Stimulated activated naive CD8-positive, alpha-beta T cell treated with anti-CD3 and anti-CD28 coated beads, Interleukin-15, Interleukin-2, amounts not matched to agents 100 U/mL and 50 U/mL, for 24 hours (primary cell): ENCODE measurements at places on chromosomes 13 and 19.

- no peak for DNase-seq
Measured at GRCh38 chr19:11361037-11361770, 6.0 kb downstream of the PLPPR2 start.

DNA sequence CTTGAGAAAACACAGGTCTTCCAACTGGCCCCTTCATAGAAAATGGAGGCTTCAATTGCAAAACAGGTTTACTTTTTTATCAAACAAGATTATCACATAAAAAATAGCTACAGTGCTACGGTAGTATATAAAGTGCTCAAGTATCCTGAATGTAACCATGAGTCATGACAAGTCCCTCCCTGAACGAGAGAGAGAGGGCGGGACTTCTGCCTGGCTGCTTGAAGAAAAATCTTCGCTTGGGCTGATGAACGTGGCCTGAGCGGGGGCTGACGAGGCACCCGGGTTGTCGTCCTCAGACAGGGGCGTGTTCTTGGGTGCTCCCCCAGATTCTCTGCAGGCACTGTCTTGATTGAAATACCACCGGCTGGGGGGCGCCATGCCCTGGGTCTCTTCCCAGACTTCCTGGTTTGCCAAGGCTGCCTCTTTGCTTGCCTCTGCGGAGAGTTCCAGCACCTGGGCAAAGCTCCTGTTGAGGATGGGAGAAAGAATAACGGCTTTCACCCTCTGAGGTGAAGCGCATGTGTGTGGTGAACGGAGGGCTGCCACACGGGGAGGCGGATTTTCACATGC is 23.2 kb upstream of the CPAMD8 start:
- DNase-seq = no peak

DNA sequence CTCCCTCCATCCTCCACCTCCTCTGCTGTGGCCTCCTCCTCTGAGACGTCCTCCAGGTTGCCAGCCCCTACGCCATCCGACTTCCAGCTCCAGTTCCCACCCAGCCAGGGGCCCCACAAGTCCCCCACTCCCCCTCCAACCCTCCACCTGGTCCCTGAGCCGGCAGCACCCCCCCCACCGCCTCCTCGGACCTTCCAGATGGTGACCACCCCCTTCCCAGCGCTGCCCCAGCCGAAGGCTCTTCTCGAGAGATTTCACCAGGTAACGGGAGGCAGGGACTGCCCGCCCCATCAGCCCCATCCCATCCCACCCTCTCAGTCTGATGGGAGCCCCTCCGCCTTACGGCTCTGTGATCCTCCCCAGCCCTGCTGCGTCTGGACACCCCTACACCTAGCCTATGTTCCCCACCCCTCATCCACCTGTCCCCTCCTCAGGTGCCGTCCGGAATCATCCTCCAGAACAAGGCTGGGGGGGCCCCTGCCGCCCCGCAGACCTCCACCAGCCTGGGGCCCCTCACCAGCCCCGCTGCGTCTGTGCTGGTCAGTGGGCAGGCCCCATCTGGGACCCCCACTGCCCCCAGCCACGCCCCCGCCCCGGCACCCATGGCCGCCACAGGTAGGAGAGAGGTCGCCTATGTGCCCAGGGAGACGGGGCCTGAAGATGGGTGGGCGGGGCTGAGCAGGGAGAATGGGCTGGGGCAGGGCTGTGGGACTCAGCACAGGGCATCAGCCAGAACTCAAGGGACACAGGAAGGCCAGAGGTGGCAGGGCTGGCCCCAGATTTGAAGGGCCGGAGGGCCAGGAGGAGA is 18.6 kb upstream of the EHD2 start:
- DNase-seq = no peak

DNA sequence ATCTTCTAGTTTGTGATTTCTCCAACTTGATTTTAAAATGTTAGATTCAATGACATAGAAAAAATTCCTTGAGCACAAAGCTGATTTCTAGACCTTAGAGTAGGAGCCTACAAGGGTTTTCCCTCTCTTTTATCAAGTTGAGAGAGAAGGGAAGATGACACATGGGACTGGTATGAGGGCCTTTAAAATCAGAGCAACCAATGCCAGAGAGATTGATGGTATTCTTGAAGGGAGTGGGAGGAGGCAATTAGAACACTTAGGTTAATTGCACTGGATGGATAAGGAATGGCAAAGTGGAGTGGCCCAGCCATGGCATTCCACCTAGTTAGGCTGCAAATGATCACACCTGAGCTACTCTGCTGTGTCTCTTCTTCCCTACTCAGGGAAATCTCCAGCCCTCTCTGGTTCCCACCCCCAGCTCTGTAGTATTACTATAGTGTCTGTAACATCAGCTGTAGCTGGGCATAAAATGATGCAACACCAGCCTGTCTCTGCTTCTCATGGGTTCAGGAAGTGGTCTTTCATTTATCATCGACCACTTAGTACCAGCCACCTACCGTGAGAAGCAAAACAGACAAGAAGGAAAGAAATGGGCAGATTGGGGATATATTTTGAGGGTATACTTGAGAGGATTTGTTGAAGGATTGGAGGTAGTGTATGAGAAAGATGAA is 333.6 kb downstream of the DLEU7 start:
- no peak for DNase-seq

DNA sequence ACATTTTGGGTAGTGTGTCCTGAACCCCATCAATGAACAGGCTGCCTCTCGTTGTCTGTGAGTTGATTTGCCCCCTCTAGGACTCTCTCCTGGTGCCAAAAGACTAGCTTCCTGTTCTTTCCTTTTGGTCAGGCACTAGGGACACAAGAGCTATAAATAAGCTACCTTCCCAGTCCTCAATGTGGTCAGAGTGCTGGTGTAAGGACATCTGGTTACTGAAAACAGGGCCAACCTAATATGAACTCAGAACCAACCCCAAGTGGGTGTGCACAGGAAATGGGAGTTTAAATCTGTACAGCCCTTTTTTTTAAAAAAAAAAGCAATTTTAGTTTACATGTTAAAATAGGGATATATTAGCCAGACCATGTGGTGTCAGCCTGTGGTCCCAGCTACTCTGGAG is 129.2 kb downstream of the ZIC5 start:
- DNase-seq = no peak

- no peak for DNase-seq
Measured at GRCh38 chr19:16945364-16945714, 56.5 kb downstream of the F2RL3 start.

- DNase-seq = no peak
Measured at GRCh38 chr13:78497702-78498355, 105.5 kb downstream of the POU4F1 start.

DNA sequence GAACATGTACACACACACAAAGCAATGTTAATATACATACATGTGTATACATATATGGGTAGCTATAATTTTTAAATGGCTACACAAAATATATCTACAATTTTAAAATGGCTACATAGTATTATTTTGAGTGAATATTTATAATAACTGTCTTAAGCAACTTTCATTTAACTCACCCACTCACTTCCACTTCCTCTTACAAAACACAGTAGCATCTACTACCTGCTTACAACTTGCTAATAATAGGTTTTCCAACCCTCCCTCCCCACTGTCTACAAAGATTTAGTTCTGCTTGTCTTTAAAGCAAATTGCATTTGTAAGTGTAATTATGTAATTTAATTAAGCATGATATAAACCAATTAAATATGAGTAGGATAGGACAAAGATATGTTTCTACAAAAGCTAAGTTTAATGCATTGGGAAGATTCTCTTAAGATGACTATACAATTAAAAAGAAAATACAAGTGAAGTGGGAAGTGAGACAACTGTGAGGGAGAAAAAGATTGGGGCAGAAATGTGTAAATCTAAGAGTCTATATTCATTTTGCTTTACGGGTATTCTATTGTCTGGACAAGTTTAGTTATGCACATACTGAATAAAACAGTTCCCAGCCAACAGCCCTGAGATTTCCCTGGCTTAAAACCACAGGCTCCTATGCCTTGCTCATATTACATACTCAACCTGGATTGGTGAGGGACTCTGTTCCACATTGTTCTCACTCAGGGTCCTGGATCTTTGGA is 583.1 kb downstream of the EFNB2 start:
- DNase-seq = no peak

GRCh38 chr19:2232286-2233151 is 3.6 kb downstream of the PLEKHJ1 start:
- DNase-seq = no peak

GRCh38 chr19:55341595-55342531 is 2.2 kb downstream of the KMT5C start:
- no peak for DNase-seq

- no peak for DNase-seq
Measured at GRCh38 chr19:11697284-11697855, 41.4 kb downstream of the ZNF823 start.

DNA sequence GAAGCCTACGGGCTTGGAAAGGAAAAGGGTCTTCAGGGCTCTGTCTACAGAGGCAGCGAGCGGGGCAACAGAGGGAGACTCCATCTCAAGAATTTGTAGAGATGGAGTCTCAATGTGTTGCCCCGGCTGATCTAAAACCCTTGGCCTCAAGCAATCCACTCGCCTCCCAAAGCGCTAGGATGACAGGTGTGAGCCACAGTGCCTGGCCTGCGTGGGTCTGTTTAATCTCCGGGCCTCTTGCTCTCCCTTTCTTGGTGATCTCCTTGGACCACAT is 8.1 kb downstream of the RPS9 start:
- DNase-seq = no peak

DNA sequence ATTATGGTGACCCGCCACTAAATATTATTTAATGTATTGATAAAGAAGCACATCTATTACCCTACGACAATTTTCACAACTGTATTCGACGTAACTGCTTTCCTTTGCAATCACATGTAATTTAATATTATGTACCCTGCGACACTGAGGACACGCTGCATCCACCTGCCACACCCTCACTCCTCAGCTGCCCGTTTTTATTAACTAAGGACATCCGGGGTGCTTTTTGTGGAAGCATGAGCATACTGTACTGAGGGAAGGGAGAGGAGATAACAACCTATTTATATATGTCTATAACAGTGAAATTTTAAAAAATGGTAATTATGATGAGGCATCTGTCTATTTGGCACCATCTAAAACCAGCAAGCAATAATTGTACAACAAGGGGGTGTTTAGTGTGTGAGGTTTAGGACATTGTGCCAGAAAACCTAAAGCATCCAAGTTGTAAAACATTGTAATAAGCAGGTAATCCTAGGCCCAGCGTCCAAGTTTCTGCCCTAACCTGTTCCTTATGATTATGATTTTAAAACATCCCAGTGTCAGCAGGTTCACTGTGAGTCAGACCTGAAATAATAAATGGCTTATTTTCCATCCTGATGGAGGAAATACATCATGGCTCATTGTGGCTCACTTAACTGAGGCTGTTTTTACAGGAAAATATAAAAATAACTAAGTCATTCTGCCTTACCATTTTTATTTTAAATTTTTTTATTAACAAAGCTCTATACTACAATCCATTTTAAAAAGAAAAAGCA is 56.3 kb downstream of the FOXO1 start:
- DNase-seq = no peak

DNA sequence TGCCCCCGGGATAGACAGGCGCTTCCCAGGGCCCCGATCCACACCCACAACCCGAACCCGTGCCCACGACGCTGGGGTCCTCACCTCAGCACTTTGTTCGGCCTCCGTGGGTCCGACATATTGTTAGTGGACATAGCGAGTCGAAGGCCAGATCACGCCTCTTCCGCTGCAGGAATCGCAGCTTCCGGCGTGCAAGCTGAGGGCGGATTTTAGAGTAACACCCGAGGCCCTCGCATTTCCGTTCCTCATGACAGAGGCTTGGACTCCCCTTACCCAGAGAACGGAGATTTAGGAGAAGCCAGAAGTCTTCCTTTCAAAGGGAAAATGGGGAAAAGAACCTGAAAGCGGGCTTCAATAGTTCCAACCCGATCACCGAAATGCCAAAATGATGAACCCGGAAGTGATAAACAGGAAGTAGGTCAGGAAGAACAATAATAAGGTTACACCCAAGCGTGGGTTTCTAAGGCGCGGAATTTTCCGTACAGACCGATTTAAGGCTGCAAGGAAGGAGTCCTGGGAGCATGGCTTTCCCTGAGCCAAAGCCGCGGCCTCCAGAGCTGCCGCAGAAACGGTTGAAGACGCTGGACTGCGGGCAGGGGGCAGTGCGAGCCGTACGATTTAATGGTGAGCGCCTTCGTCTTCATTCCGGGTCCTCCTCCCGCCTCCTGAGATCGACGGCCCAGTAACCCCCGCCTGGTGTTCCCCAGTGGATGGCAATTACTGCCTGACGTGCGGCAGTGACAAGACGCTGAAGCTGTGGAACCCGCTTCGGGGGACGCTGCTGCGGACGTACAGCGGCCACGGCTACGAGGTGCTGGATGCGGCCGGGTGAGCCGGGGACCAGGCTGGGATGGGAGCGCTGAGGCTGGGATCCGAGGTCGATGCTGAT is 2.9 kb downstream of the WDR83 start:
- DNase-seq = peak; percentile 79

DNA sequence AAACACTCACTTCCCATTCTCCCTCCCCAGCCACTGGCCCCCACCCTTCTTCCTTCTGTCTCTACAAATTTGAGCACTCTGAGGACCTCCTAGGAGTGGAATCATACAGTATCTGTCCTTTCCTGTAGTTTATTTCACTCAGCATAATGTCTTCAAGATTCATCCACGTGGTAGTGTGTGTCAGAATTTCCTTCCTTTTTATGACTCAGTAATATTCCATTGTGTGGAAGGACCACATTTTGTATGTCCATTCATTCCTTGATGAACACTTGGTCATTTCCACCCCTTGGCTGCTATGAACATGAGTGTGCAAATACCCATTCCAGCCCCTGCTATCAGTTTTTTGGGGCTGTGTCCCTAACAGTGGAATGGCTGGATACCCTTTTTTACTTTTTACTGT is 9.8 kb downstream of the KLF2 start:
- no peak for DNase-seq

DNA sequence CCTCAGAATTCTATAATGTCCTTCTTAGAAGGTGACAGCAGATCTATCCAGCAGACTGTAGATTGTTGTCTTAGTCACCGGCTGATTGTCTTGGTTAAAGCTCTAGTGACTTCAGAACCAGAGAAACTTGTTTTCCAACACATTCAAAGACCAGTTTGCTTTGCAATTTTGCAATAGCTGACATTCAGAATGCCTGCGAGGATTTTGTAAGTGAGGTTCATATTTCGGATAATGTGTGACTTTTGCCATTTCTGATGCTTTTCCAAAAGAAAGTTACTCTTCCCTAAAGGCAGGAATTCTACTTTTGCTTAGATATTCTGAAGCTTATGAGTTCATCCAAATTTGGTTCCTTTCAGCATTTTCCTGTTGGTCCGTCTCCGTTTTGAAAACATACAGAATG is 13.2 kb downstream of the SPINT2 start:
- DNase-seq = no peak

- peak; percentile 56 for DNase-seq
Measured at GRCh38 chr19:13872695-13873389, 4.1 kb upstream of the NANOS3 start.

DNA sequence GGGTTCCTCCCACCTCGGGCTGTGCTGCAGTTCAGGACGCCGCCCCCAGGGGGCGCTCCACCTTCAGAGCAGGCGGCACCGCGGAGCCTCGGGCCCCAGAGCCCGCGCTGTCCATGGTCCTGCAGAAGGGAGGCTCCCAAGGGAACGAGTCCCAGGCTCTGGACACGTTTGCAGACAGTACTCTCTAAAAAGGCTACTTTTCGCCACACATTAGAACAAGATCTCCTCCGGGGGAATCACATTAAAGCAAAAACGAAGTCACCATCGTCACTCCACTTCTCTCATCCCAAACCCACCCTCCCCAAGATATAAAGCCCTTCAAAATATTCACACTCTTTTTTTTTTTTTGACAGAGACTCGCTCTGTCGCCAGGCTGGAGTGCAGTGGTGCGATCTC is 4.6 kb upstream of the SIGLEC10 start:
- peak; percentile 98 for DNase-seq
